ENCODE measurements at places on chromosomes 3 and 15.

DNA sequence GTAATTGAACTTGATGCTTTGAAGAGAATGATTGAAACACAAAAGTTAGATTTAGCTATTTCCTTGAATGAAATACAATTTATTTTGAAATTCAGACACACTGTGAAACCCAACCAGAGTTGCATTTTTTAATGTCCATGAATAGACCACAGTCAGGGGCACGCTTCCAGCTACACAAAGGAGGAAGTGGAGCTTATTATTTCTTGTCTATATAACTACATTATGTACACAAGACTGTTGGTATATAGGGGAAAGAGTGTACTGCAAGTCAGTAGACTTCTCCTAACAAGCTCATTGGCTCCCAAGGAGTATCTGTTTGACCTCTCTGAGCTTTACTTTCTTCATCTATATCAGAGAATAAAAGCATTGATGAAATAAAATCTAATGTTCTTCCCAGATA, 326.2 kb downstream of the RYR3 start:
- DNase-seq = no peak

- no peak for DNase-seq
Observed at GRCh38 chr3:61885414-61885813, 324.0 kb downstream of the PTPRG start.

GRCh38 chr3:152048831-152049230, 175.4 kb downstream of the SUCNR1 start:
- no peak for DNase-seq

DNA sequence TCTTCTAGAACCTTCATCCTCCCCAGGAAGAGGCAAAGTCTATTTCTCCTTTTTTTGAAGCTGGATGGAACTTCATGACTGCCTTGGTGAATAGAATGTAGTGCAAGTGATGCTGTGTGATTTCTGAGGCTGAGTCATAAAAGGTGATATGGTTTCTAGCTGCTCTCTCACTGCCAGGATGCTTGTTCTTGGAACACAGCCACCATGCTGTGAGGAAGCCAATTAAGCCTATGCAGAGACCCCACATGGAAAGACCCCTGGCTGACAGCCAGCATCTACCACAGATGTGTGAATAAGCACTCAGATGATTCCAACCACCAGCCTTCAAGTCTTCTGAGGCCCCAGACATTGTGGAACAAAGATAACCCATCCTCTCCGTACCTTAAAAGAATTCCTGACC, 57.0 kb downstream of the ISL2 start:
- DNase-seq = no peak

- no peak for DNase-seq
Observed at GRCh38 chr3:98003306-98003969, 31.2 kb upstream of the RIOX2 start.

DNA sequence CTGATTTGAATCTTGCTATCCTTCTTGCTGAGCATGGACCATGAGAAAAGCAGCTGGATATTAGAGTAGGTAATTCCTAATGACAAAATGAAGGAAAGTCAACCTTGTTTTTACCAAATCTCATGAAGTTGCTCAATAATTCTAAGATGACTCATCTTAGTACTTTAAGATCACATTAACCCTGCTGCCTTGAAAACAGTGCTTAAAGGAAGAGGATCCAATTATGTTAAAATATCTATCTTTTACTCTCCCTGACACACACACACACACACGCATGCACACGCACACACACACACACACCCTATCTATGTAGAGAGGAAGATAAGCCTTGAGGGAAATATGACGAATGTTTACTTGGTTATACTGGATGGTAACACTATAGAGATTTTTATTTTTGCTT, 16.0 kb upstream of the MYO1E start:
- no peak for DNase-seq

GRCh38 chr15:77625376-77625775, 7.3 kb downstream of the LINGO1 start:
- no peak for DNase-seq

GRCh38 chr3:167091226-167091625, 288.9 kb downstream of the ZBBX start:
- DNase-seq = no peak

GRCh38 chr15:32990071-32990470, 204.4 kb downstream of the FMN1 start:
- DNase-seq = no peak

- no peak for DNase-seq
Observed at GRCh38 chr3:135751991-135752390, 213.5 kb upstream of the PPP2R3A start.

GRCh38 chr15:60340207-60340921, 57.4 kb downstream of the ANXA2 start:
- DNase-seq = no peak

- no peak for DNase-seq
Observed at GRCh38 chr3:31295150-31295765, 237.5 kb upstream of the STT3B start.
